ENCODE measurements at places on chromosomes 16 and 17.

DNA sequence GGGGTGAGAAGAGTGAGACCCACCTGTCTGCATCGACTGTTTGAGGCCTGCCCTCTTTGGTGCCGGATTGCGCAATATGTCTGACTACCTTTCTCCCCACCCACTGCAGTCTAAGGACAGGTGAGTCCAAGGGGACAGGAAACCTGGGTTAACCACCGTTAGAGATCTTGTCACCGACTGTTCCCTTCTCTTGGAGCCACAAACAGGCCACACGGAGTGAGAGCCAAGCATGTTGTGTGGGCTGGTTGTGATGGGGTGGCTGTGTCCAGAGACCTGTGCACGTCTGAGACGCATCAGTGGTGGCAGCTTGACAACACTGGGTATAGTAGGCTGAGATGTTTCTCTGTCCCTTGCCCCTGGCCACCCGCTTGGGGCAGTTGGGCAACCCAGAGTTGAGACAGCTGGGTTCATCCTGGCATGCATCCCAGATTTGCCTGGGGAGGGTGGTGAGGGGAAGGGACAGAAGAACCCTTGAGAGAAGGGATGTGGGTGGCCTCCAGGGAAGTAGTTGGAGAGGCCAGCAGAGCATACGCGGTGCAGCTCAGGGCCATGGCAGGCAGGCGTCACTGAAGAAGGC is 21.4 kb downstream of the MPRIP start:
- peak; percentile 66 for DNase-seq

GRCh38 chr16:67919622-67920221 is 11.9 kb downstream of the CTRL start:
- DNase-seq, result no peak

- DNase-seq, result no peak
These were observed 29.4 kb upstream of the MYH10 start for GRCh38 chr17:8659758-8660410.

GRCh38 chr16:57687363-57687929 is 7.2 kb upstream of the DRC7 start:
- no peak for DNase-seq

- DNase-seq, result no peak
These were observed 7.8 kb upstream of the SSTR2 start for GRCh38 chr17:73156887-73157520.

- DNase-seq, result no peak
These were observed 19.4 kb downstream of the RHOT1 start for GRCh38 chr17:32161506-32162365.

GRCh38 chr17:40312893-40313667 is 4.1 kb downstream of the RARA start:
- no peak for DNase-seq

DNA sequence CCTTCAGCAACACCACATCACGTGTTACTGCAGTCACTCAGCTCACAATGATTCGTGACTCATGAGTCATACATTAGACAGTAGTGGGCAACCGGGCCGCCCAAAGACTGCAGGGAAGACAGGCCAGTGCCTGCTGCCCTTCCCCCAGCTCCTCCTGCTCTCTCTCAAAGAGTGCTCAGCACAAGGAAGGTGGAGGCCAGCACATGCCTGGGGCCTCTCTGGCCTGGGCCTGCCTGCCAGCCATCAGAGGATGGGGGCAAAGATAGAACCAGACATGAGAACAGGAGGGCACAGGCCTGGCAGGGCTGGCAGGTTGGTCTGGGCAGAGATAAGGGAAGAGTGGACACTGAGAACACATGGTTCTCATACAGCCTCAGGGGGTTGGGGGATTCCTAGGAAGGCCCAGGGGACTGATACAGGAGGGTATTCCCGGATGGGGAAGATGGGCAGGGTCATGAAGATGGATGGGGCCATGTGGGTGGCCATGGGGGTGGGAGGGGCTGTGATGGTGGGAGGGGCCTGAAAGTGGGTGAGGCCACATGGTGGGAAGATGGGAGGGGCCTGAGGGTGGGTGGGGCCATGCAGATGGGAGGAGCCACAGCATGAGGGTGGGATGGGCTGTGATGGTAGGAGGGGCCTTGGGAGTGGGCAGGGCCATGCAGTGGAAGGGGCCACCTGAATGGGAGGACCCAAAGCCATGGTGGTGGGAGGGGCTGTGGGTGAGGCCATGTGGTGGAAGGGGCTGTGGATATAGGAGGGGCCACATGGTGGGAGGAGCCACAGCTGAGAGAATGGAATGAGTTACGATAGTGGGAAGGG is 29.0 kb downstream of the KATNB1 start:
- DNase-seq, result no peak

DNA sequence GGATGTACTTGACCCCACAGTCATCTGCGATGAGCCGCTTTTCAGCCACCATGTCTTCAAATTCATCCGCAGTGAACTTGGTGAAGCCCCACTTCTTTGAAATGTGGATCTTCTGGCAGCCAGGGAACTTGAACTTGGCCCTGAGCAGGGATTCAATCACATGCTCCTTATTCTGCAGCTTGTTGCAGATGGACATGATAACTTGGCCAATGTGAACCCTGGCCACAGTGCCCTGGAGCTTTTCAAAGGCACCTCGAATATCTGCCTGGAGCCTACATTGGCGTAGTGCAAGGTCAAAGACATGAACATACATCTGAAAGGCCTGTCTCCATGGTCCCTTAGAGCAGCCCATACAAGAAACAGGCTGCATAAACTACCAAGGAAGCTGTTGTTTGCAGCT is 1.8 kb upstream of the TENT4B start:
- DNase-seq, result no peak

DNA sequence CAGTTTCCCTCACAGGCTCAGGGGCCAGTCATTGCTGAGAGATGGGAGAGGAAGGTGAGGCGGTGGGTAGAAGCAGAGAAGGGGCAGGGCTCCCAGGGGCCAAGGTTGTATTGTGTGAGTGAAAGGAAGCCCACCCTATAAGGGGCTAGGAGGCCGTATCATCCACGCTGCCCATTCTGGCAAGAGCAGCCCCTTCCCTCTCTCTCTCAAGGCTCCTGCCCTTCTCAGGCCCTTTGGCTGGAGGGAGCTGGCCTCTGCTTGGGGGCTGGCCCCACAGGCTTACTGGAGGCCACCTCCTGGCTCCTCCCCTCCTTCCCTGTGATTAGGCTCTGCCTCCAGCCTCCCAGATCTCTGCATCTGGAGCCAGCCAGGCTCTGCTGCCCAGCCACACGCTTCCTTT is 7.6 kb downstream of the TBKBP1 start:
- DNase-seq, result no peak

- DNase-seq, result no peak
These were observed 26.9 kb downstream of the SOCS3 start for GRCh38 chr17:78332991-78333390.

- DNase-seq, result no peak
These were observed 40.9 kb upstream of the ICAM2 start for GRCh38 chr17:64061178-64061898.

GRCh38 chr17:53391197-53391596 is 431.5 kb upstream of the KIF2B start:
- DNase-seq, result no peak

DNA sequence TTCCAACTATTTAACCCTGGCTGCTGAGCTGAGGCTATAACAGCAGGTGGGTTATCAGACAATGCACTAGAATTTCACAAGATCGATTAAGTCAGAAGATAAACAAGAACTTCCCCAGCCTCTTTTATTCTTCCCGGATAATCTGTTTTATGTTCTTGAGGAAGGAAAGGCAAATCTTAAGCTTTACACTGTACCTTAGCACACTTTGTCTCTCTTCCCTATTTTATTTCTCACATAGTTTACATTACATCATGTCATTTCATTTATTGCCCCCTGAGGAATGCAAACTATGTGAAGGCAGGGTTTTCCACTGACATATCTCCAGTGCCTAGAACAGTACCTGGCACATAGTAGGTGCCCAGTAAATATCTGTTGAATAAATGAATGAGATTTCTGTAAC is 139.6 kb downstream of the SKAP1 start:
- DNase-seq, result no peak

DNA sequence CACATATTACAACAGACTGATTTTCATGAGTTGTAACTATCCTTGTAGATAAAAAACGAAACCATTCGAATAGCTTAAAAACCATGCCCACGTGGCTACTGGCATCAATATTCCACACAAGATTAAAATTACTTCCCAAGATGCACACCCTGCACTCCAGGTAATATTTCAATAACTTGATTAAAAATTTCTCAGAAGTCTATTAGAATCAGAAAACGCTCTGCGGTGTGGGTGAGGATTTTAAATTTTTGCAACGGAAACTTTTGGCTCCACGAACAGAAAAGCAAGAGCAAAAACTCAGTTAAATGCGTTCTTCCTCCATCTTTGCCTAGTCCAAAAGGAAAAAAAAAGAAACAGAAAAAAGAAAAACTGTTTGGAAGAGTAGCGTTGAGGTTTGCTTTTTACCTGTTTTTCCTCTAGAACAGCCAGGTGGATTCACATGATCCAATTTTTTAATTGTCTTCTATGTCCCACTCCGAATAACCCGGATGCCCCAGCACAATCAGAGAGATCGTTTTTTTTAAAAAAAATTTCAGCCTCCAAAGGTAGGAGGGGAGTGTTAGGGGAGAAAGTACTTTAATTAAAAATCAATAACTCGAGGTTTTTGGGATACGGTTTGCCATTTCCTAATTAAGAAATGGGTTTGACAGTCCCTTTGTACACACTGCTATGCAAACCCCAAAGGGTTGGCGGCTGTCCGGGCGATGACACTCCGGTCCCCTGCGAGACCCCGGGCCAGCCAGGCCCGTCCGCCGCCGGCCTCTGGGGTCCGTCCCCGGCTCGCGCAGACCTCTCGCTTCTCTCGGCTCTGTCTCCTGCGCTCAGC is 708 bp upstream of the NFAT5 start:
- DNase-seq, result no peak

GRCh38 chr17:38921756-38922411 is 3.5 kb upstream of the LASP1NB start:
- DNase-seq, result no peak

DNA sequence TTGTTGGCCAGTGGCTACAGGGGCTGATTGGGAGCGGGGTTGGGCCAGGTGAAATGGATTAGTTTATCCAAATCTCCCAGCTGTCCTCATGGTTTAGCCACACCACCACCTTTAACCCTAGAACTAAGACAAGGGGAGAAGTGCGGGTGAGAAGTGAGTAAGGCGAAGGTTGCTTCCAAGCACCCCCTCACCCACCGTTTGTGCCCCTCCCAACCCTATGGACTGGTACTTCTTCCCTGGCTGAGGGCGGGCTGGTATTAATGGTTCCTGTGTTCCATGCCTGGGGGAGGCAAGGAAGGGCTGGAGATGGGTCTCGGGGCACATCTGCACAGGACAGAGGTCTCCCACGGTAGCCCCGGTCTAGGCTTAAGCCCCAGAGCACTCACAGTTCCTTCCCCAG is 25.1 kb downstream of the NT5M start:
- DNase-seq, result no peak

DNA sequence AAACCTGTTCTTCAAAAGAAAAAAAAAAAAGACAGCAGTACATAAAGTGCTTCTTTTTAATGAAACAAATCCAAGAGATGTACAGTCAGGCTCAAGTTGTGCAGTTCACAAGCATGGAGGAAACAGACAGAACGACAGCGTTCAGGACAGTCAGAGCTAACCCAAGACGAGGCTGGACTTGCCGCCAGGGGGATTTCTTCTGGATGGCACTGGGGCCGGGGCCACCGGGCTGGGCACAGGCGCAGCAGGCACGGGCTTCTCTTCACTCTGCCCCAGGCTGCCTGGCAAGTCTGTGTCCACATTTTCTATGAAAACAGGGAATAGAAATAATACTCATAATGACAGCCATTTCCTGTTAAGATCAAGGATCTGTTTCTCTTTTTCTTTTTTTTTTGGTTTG is 4.4 kb upstream of the NT5C start:
- no peak for DNase-seq

DNA sequence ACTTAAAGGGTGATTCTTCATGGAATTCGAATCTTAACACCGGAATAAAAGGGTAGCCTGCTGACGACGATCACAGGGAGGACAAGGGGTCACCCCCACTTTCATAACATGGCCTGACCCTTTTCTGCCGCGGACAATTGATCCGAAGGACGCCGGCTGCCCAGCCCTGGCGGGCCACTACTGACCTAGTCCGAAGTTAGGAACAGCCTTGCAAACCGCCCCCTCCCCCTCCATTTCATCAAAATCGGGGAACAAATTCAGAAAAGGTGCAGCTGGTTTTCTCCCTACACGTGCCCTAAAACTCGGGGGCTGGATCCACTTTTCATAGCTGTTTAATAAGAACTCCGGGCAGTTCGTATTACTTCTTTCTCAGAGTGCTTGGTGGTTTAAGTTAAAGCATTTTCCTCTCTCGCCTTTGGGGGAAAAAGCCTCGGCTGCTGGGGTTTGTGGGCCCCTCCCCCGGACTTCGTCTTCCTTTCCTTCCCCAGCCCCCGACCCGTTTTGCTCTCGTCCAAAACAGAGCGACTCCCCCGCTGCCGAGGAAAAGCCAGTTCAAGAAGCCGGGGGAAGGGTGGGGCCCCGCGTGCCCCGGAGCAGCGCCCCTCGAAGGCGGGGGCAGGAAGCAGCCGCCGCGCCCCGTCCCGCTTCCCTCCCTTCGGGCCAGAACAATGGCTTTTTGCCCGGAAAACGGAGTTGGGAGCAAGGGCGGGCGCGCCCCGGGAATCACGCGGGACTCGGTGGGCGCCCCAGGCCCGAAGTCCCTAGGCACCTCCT is 641 bp upstream of the CBX2 start:
- DNase-seq, result peak; percentile 87

- no peak for DNase-seq
These were observed 1.6 kb upstream of the TBX21 start for GRCh38 chr17:47731396-47731795.

GRCh38 chr16:85420501-85421337 is 192.4 kb upstream of the GSE1 start:
- DNase-seq, result no peak

DNA sequence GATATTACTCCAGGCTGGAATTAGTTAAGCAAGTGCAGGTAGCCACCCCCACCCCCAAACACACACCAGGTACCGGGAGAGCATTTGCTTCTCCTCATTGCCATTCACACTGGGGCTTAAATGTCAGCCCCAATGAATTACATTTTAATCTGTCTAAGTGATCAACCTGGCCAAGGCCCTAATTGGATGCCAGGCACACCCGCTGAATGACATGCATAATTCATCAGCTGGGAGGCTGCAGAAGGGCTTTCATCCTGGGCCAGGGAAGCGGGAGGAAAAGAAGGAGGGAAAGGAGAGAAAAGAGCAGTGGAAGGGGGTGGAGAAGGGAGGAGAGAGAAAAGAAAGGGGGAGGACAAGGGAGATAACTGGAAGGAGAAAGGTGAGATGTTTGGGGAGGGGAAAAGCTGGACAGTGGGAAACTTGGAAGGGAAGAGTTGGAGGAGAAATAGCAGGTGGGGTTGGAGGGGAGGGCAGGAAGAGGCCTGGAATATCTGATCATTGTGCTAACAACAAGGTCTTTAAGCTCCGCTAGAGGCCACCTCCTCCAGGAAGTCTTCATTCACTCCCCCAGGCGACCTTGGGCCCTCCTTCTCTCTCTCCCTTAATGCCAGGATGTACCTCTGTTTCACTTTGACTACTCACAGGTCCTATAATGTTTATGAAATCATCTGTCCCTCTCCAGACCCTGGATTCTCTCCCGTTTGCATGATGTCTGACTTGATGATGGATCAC is 40.1 kb upstream of the CES5A start:
- DNase-seq, result no peak

- no peak for DNase-seq
These were observed 25.9 kb upstream of the EFCAB13 start for GRCh38 chr17:47297661-47298400.

GRCh38 chr16:56787167-56787566 is 57.2 kb downstream of the NUP93 start:
- DNase-seq, result no peak

- DNase-seq, result no peak
These were observed 75.9 kb downstream of the USP22 start for GRCh38 chr17:20966870-20967269.

GRCh38 chr16:10663146-10663545 is 31.6 kb downstream of the TEKT5 start:
- DNase-seq, result no peak

GRCh38 chr16:9408297-9408878 is 316.9 kb downstream of the HAPSTR1 start:
- DNase-seq, result no peak

Data from left forelimb (tissue), 1 donor.